ENCODE measurements at places on chromosomes 5 and 9.

GRCh38 chr5:149636861-149637246, 55.6 kb downstream of the ARHGEF37 start:
- no peak for DNase-seq

DNA sequence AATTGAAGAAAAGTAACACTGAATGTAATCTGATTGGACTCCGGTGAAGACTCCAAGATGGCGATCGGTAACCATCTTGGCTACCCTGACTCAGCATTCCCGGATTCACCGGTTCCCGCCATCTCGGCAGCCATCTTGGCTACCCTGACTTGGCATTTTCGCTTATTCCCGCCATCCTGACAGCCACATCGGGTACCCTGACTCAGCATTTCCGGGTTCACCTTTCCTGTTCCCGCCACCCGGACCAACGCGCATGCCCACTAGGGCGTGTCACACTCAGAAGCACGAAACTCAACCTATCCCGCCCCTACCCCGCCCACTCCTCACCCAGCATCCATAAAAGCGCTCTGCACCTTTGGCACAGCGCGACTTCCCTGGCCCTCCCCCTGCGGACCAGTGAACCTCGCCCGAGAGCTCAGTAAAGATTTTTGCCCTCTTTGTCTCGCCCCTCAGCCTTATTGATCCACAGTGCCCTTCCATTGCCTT, 17.2 kb downstream of the SPTLC1 start:
- no peak for DNase-seq

DNA sequence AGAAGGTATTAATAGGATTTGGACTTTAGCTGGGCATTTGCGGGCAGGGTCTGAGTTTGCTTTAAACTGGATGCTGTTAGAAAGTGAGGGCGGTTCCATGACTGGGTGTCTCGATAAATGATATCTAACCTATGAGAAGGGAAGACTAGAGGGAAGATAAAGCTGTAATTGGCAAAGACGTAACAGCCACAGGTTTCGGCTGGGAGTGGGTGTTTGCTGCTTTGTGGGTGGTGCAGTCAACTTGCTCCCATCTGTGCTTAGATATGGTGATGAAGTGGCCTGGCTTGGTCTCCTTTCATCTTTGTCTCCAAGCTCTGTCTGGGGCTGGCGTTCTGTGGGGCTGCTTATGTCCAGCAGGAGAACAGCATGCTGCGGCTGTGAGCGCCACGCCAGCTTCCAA, 23.3 kb downstream of the OR2V1 start:
- no peak for DNase-seq

DNA sequence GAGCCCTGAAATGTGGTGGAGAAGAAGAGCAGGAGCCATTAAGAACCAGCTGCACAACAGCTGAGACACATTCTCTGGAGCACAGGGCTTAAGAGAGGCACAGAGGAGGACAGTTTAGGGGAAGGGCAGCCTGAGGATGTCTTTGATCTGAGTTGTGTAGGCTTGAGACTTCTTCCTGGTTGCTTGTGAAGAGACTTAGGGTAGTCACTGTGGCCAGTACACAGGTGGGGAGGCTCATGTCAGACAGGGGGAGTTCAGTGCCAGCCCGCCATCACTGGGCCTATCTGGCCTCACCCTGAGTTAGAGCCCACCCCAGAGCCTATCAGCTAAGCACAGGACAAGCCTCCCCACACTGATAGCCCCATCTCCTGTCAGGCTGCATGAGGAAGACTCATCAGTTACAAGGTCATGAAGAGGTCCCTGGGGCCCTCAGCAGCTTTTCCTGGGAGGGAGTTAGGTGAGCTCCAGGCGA, 19.8 kb downstream of the SLC22A4 start:
- no peak for DNase-seq

DNA sequence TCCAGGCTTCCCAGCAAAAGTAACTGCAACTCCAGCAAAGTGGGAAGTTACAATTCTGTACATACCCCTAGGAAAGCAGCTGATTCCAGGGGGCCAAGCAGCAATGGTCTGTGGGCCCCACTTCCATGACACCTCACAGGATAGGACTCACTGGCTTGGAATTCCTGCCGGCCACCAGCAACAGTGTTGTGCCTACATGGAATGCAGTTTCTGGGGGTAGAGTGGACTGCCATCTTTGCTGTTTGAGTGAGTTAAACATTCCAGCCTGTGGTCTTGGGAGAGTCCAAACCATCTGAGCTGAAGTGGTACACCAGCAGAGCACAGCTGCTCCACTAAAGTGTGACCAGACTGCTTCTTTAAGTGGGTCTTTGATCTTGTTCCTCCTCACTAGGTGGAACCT, 13.4 kb upstream of the FBN2 start:
- no peak for DNase-seq

- DNase-seq = no peak
Observed at GRCh38 chr5:109779036-109779735, 89.5 kb downstream of the MAN2A1 start.

GRCh38 chr9:3447788-3448187, 78.0 kb downstream of the RFX3 start:
- no peak for DNase-seq

DNA sequence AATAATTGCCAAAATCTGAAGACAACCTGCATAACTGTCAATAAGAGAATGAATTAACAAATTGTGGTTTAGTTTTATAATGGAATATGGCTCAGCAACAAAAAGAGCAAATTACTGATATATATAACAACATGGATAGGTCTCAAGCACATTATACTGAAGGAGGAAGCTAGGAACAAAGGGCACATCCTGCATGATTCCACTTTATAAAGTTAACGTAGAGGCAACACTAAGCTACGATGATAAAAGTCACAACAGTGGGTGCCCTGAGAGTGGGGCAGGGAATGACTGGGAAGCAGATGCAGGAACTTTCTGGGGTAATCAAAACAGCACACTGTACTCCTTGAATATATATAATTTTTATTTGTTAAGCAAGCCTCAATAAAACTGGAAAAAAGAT, 165.2 kb downstream of the RMI1 start:
- DNase-seq = no peak

DNA sequence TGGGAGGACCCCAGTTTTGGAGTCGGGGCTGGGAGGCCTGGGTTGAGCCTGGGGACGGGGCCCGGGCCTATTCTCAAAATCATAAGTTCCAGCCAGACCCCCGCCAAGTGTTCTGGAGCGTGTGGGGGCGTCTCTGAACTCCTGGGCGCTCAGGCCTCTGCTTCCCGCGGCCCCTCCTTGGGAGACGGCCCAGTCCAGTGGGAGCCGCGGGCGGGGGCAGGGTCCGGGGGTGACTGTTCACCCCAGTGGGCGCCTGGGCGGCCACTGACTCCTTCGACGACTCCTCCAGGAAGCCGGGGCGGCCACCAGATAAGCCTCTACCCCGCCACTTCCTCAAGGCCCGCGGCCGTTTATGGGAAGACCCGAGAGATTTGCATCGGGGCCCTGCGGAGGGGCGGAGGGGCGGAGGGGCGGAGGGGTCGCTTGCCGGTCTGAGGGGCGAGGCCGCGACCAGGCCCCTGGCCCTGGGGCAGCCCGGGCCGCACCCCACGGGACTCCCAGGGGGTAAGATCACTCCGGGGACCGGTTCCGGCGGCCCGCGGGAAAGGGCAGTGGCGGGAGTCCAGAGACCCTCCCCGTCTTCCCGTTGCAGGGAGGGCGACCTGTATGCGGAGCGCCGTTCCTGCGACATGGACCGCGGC, 655 bp downstream of the TOR4A start:
- no peak for DNase-seq
